Right cardiac atrium (tissue), 5 donors: ENCODE measurements at places on chromosomes 3 and 15. TPM values are rescaled to one million over a fixed set of nuclear protein-coding genes. Genes with fewer than 3 reads are reported as not detected.

Gene ZPLD1
- total RNA-seq = not detected

Gene CCDC174
- 12.2 TPM for total RNA-seq

Gene ATP13A5
- total RNA-seq = not detected

Gene CCDC13
- 0.96 TPM for total RNA-seq

Gene SAXO2
- 1.9 TPM for total RNA-seq

Gene LRRIQ4
- total RNA-seq = not detected

Gene ETV5
- 6.3 TPM for total RNA-seq

Gene NPTN
- 320 TPM for total RNA-seq

Gene ADAMTS7
- 38.8 TPM for total RNA-seq

Gene GOLGA6D
- not detected for total RNA-seq

Gene SAMD7
- total RNA-seq = not detected

Gene ALS2CL
- 17.0 TPM for total RNA-seq

Gene ADAMTSL3
- 31.3 TPM for total RNA-seq

Gene FBXW12
- not detected for total RNA-seq

Gene SUMF1
- 14.4 TPM for total RNA-seq

Gene GP5
- total RNA-seq = not detected

Gene ACOX2
- total RNA-seq = 39.9 TPM

Gene PTPRG
- 32.3 TPM for total RNA-seq

Gene NR1I2
- not detected for total RNA-seq

Gene SPG11
- 40.7 TPM for total RNA-seq

Gene GASK1A
- total RNA-seq = 5.7 TPM

Gene PIF1
- total RNA-seq = 0.79 TPM

Gene GPR171
- 0.39 TPM for total RNA-seq

Gene GRIP2
- total RNA-seq = 8.7 TPM

GRCh38 chr15:74653426-74654102 lies 37.9 kb downstream of the CLK3 start:
- DNase-seq = no peak

DNA sequence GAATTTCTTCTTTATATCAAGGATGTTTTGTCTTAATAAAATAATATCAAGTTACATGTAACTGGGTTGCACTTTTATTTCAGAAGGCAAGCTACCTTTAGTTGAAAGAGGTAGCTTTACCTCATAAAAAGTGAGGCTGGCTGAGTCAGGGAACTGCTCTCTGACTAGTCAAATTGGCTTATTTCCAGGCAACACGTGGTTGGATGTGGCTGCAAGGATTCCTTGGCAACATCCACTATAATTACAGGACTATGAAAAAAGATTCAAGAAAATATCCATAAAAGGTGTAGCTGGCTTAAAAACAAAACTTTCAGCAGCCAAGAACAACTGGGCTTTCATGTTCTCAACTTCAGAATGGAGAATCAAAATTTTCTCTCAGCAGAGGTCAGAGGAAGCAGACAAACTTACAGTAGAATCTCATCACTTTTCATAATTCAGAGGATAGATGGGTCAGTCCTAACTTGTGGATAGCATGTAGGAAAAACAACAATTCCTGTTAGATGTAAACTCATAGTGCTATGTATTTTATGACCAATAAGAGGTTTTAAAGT lies 779.1 kb downstream of the MECOM start:
- DNase-seq = no peak

DNA sequence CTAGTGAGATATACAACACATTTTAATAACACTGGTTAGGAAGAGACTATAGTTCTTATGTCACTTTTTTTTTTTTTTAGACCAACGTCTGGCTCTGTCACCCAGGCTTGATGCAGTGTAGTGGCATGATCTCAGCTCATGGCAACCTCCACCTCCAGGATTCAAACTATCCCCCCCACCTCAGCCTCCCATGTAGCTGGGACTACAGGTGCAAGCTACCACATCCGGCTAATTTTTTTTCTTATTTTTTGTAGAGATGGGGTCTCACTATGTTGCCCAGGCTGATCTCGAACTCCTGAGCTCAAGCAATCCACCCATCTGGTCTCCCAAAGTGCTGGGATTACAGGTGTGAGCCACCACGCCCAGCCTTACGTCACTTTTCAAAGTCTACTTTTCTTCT lies 100.8 kb downstream of the FOXP1 start:
- no peak for DNase-seq

GRCh38 chr3:112634786-112635541 lies 6.0 kb downstream of the CCDC80 start:
- DNase-seq = no peak

- peak; percentile 84 for DNase-seq
Observed at GRCh38 chr3:195551381-195551978, 8.4 kb upstream of the PPP1R2 start.

DNA sequence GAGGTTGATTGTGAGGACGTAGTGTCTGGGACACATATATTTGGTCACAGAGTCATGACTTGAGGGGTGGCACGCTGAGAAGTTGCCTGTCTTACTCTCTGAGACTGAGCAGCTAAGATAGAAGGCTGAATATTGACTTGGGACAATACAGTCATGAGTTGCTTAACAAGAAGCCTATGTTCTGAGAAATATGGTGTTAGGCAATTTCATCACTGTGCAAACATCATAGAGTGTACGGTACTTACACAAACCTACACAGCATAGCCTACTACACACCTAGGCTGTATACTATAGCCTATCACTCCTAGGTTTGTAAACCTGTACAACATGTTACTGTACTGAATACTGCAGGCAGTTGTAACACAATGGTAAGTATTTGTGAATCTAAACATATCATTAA lies 30.3 kb upstream of the SPESP1 start:
- DNase-seq = no peak

GRCh38 chr15:39247574-39247973 lies 333.3 kb upstream of the THBS1 start:
- DNase-seq = no peak

DNA sequence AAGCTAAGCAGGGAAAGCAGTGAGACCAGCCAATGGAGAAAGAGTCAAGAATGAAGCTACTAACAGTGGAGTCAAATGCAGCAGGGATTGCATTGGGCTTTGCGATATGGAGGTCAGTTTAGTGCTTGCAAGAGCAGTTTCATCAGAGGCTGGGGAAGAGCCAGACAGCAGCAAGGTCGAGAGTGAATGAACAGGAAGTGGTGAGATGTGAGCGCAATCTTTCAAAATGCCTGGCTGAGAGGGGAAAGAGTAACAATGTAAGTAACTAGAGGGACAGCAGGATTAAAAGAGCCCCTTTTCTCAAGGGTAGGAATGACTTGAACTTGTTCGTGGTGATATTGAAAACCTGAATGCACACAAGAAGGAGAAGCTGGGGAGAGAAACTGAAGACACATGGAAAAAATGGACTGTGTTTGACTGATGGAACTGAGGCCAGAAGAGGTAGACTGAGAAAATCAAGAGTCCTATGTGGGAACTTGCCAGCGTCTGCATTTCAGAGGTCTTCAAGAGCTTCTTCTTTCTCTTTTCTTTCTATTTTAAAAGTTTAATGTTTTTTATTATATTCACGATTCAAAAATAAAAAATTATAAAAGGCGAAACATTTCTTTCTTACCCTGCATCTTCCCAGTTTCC lies 30.6 kb upstream of the GPR160 start:
- DNase-seq = peak; percentile 22

DNA sequence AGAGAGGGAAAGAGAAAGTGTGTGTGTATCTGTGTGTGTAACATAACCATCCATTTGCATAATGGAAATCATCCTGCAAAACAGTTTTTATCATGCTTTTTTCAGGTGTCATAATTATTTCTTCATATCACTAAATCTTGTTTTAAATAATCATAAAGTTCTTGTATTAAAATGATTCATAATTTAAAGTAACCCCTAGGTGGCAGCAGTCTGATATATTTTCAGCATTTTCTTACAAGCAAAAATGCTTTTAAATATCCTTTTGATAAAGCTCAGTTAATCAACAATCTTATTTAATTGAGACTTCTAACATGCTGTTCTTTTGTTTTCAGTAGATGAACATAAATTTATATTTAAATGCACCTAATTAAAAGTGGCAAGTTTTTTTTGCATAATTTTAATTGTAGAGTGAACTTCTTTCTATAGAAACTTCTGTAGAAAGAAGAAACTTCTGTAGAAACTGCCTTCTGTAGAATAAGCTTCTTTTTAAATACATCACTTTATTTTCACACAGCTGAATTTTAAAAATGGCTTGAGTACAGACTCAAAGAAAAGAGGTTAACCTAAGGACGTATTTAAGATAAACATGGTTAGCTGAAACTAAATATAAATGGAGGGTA lies 72.5 kb downstream of the OPA1 start:
- DNase-seq = no peak

DNA sequence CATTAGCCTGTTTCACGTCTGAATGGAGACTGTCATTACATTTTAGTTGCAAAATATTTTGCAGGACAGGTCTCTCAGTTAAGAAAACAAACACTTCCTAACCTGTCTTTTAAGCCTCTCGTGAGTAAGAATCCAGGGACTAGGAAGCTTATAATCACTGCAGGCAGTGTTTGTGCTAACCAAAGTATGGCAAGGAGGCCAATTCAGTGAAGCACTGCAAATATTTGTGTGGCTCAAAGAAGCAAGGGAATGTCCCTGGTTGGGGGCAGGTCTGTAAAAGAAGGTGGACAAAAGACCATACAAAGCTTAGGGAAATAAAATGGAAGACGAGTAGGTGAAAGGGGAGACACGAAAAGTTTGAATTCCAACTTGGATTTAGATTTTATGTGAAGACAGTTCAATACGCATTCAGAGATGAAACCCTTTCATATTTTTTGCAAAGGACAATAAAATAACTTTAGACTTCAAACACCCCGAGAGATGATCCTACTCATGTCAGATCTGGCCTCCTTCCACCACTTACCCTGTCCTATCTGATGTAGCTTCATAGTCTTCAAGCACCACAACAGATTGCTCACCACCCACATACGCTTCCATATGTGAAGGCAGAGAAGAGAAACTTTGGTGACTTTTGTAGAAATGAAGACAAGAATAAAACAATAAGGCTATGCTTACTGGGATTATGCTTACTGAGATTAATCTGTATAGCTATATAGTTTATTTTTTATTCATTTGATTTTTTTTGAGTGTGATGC lies 240.9 kb downstream of the TUSC7 start:
- no peak for DNase-seq

- no peak for DNase-seq
Observed at GRCh38 chr3:4501437-4501836, 8.3 kb downstream of the ITPR1 start.

DNA sequence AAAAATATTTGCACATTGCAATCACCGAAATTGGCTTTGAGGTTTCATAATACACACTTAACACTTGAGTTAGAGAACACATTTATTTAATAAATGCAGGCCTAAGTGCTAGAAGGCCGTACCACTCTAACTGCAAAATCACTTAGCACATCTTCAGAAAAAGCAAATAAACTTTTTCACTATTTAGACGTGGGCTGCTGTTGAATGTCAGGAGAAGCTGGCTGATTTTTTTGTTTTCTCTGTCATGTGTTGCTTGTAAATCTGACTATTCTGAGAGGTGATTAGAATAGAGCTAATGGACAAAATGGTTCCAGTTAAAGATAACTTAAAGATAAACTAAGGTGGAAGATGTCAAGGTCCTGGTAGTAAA lies 265.1 kb downstream of the FOXP1 start:
- no peak for DNase-seq

- DNase-seq = no peak
Observed at GRCh38 chr3:145286937-145287336, 874.0 kb downstream of the PLOD2 start.

DNA sequence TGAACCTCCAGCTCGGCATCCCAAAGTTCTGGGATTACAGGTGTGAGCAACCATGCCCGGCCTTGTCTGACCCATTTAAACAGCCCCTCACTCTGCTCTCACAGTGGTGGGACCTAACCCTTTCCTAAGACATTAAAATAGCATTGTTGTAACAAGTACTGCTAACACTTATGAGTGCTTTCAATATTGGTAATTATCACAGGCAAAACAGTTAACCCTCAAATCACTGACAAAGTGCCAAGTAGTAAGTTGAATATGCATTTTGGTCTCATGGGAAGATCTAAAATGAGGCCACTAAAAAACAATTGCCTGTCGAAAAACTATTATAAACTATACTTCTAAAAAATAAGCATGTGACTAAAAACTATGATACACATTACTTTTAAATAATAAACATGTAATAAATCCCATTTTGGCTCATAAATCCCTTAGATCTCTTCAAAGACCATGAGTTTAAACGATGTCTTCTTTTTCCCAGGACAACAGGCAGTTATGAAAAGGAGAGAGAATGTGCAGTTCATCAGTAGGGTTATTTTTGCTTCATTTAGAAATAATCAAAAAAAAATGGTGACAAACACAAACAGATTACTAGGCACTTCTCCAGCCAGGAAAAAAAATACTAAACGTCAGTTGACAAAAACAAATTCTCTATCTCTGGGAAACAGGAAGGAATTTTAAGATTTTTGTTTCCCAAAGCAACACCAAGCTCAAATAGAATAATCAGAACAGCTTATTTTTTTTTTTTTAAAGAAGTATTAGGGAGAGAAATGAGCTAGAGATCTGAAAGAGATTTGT lies 95.4 kb downstream of the RFTN1 start:
- no peak for DNase-seq

GRCh38 chr15:54675241-54675640 lies 521.5 kb downstream of the RSL24D1 start:
- no peak for DNase-seq

GRCh38 chr3:31161889-31162288 lies 267.4 kb upstream of the GADL1 start:
- no peak for DNase-seq

- peak; percentile 45 for DNase-seq
Observed at GRCh38 chr15:47673232-47673761, 44.0 kb upstream of the SEMA6D start.

DNA sequence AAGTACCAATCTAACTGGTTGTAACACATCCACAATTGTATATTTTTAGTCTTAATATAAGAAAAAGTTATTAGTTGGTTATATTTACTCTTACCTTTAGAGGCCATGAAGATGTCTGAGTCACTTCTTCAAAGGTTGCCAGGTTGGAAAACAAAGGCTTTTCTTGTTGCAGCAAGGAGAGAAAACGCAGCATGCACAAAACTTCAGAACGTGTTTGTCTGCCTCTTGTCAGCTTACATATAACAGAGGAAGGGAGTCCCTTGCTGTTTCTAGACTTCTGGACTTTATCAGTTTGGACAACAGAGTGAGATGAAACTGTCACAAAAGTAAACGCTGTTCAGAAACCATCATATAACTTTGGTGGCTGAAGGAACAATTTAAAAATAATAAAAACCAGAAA lies at the start of gene PLSCR5:
Gene PLSCR5 (minus strand): TSS at position 241 of the 400 bp plus-strand sequence. CDS start 134 bp downstream, at position 107.
- no peak for DNase-seq

DNA sequence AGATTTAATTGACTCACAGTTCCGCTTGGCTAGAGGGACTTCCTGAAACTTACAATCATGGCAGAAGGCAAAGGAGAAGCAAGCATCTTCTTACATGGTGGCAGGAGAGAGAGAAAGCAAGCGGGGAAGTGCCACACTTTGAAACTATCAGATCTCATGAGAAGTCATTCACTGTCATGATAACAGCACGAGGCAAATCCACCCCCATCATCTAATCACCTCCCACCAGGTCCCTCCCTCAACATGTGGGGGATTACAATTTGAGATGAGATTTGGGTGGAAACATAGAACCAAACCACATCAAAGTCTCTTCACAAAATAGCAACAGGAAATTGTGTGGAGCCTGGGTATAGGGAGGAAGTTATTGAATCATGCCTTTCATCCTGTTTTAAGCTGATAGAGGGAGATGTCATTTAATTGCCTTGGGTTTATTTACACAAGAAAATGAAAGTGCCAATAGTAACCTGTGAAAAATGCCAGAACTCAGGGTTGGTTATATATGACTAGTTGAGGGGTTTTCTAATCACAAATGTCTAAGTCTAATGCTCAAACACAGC lies 624.8 kb upstream of the LMCD1 start:
- no peak for DNase-seq

- no peak for DNase-seq
Observed at GRCh38 chr3:26312816-26313215, 309.8 kb upstream of the LRRC3B start.

GRCh38 chr3:106006001-106006400 lies 137.2 kb upstream of the CBLB start:
- DNase-seq = no peak
